IMR-90 (cell line): ENCODE measurements at places on chromosomes 2 and 18. TPM values are rescaled to one million over a fixed set of nuclear protein-coding genes. Genes with fewer than 3 reads are reported as not detected.

DNA sequence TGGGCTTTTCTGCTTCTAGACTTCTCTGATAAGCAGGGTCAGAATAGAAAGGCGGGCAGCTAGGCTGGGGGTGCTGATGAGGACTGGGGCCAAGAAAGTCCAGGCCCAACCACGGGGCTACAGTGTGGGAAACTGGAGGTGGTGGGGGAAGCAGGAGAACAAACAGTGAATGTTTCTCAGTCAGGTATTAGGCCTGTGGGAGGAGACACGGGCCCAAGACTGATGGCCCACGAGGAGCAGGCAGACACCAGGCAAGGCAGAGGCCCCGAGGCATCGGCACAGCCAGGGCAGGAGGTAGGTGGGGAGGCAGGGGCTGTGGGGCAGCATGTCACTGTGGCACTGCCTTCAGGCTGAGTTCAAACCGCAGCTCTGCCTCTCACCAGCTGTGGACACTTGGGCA is 40.7 kb downstream of the KCNIP3 start:
- DNase-seq: no peak
- H3K27ac ChIP-seq: no peak overlapping the region
- peaks cover 28% of the 10 kb centered on the region for H3K27me3 ChIP-seq
- peaks cover 11% of the 10 kb centered on the region for H3K4me1 ChIP-seq
- no peak overlapping the region for H3K4me3 ChIP-seq
- H3K36me3 ChIP-seq: no peaks in the 10 kb centered on the region

The KLHL30 gene
- total RNA-seq: under 0.01 TPM in 1 of 2 replicates, not detected in the other

The ALPP gene
- not detected in 2 replicates for total RNA-seq

DNA sequence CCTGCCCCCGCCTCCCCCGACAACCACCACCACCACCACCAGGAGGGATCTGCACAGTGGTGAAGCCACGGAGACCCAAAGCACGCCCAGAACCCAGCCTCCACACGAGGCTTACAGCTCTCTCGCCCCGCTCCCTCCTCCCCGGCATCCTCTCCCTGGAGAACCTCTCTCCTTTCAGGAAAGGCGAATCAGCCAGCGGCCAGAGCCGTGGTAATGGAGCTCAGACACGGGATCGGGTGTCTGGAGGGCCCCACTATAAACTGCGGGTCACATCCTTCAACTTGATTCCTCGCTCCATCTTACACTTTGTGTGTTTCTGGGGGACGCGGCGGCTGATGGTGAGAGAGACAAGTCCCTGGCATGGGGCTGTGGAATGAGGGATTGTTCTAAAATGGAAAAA is 271.5 kb upstream of the SIX2 start:
- H3K27ac ChIP-seq: no peak overlapping the region
- peaks cover 14% of the 10 kb centered on the region; the same call in 1 of the 2 replicates for H3K4me1 ChIP-seq
- peaks cover 8% of the 10 kb centered on the region for H3K27me3 ChIP-seq
- no peak for DNase-seq

The G6PC2 gene
- not detected in 2 replicates for total RNA-seq

The MAPK4 gene
- total RNA-seq: not detected in 2 replicates

DNA sequence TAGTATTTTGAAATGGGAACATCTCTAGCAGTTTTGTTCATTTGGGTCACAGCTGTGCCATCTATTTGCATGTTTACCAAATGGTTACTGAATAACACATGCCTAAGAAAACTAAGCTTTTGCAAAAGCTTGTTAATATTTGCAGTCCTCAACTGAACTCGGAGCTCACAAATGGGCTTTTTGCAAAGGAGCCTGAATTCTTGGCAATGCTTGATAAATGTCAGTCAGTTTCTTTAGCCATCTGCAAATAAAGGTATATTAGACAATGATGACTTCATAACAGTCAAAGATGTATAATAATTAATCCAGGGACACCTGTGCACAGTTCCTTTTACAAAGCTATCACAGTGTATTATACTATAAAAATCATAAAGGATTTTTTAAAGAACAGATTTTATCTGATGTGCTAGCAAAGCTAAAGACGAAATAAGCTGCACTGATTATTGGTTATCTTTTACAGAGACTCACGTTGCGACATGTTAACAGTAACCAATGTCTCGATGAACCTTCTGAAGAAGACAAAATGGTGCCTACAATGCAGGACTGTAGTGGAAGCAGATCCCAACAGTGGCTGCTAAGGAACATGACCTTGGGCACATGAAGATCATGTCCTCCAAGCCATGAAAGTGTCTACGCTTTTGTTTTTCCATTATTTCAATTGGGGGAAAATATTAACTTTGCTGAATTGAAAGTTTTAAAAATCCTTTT is 248.4 kb upstream of the KCNJ3 start:
- H3K27me3 ChIP-seq: no peaks in the 10 kb centered on the region
- no peak overlapping the region for H3K27ac ChIP-seq
- no peak for DNase-seq

- H3K27me3 ChIP-seq: peaks cover 14% of the 10 kb centered on the region
- H3K4me1 ChIP-seq: no peaks in the 10 kb centered on the region
- H3K36me3 ChIP-seq: no peaks in the 10 kb centered on the region
- H3K27ac ChIP-seq: no peak overlapping the region
- H3K4me3 ChIP-seq: no peak overlapping the region
These were observed 3.8 kb downstream of the CD207 start for GRCh38 chr2:70831861-70832260.
